ENCODE measurements at places on chromosomes 1 and 21.

DNA sequence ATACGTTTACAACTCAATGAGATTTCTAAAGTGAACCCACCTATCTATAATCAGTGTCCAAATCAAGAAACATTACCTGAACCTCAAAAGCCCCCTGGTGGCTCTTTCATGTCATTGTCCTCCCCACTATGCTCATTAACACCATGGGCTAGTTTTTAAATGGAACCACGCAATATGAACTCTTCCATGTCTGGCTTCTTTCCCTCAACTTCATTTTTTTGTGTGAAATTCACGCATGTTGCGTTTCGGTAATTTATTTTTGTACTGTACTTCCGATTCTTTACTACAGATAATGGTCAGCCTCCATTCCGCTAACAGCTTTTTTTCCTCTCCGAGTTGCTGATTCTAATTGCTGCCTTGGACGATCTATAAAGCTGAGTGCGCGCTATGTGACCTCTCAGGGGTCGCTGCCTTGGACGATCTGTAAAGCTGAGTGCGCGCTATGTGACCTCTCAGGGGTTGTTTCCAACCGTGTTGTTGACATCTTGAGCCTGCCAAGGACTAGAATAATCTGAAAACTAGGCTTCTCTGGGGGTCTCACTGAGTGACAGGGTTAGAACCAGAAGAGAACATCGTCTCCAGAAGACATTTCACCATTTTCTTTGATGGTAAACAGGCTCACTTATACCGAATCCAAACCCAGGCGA is 1.1 kb upstream of the CACYBP start:
- DNase-seq, result peak; percentile 83

- DNase-seq, result no peak
Observed at GRCh38 chr21:39900491-39900890, 33.3 kb downstream of the PCP4 start.

GRCh38 chr1:34865573-34865972 is 6.0 kb upstream of the SMIM12 start:
- DNase-seq, result no peak

- no peak for DNase-seq
Observed at GRCh38 chr1:212648431-212648830, 39.9 kb downstream of the ATF3 start.

DNA sequence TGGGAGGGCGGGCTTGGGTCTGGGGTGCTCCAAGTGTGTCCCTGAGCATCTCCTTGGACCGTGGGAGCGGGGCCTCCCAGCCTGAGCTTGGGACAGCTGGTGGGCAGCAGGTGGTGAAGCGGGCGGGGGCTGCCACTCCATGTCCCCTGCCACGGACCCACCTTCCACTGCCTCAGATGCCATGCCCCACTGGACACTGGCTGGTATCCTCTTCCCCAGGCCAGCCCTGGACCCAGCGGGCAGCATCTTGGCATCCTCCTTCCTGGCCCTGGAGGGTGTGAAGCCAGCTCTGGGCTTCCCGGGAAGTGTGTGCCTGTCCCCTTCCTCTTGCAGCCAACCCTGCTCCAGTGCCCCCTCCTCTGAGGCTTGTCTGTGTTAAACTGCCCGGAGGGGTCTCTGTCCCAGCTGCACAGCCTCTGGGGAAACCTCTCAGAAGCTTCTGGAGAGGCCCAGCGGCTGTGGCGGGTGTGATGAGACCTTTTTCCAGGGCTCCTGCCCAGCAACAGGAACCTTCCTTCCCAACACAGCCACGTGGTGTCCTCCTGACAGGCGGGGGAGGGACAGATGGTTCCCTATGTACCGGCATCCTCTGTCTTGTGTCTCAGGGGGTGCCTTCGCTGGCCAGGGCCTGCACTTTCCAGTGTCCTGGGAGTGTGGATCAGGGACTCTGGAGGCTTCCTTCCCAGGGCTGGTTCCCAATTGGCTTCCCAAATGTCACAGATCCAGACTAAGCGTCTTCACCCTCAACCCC is 81.6 kb upstream of the DISP3 start:
- peak; percentile 48 for DNase-seq

- DNase-seq, result no peak
Observed at GRCh38 chr1:185367218-185367617, 50.2 kb upstream of the IVNS1ABP start.

GRCh38 chr1:210124736-210125135 is 107.9 kb upstream of the SERTAD4 start:
- DNase-seq, result no peak

- peak; percentile 82 for DNase-seq
Observed at GRCh38 chr1:45569962-45570581, 13.8 kb upstream of the NASP start.

- DNase-seq, result no peak
Observed at GRCh38 chr1:241228339-241228738, 128.7 kb downstream of the RGS7 start.

DNA sequence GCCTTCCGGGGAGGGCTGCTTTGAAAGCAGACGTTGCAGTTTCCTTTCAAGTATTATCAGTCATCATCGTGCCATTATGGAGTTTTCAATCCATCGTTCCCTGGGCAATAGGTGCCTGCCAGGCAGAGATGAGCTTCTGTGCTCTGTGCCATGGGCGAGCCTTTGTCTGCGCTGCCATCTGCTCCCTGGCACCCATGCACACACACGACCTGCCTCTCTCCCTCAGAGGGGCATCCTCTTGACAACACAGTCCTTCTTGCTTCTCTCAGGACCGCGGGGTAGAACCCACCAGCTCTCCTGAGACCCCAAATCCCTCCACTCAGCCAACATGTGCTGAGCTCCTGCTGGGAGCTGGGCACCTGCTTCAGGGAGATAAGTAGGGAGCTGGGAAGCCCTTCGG is 149.3 kb downstream of the HMGB4 start:
- DNase-seq, result no peak

GRCh38 chr1:44108241-44108640 is 10.4 kb upstream of the KLF17 start:
- DNase-seq, result no peak

DNA sequence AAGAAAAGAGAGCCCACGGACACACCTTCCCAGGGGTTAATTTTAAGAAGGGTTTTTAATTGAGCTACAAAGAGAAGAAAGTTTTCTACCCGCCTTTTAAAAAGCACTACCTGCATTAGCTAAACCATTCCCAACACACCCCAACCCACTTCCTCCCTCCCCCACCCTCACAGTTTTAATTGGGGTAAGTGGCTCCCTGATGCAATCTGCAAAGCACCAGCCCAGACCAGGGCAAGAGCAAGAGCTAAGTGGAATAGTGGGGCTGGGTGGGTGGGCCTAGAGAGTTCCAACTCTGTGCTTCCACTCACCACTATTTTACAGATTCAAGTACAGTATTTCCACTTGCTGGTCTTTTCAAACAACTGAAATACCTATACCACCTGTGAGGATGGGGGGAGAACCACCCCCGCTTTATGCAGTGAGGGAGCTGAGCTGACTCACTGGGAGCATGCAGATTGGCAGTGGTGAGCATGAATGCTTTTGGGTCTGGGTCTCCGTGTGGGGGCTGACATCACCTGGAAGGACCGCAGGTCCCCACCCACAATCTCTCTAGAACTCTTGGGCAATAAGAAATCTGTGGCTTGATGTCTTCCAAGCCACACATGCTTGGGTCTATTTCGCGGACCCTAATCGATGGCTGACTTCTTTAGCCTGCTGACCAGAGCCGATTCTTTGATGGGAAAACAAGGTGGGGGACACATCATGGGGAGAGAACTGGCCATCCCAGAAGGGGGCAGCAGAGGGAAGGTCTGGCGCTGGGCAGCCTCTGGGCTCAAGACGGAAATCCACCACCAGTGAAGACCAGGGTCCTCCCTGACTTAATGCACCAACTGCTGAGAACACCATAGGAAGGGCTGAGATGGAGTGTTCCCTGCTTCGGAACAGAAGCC is 95.5 kb downstream of the SSBP3 start:
- DNase-seq, result no peak

- no peak for DNase-seq
Observed at GRCh38 chr21:22885614-22886013, 1887.4 kb downstream of the NCAM2 start.

DNA sequence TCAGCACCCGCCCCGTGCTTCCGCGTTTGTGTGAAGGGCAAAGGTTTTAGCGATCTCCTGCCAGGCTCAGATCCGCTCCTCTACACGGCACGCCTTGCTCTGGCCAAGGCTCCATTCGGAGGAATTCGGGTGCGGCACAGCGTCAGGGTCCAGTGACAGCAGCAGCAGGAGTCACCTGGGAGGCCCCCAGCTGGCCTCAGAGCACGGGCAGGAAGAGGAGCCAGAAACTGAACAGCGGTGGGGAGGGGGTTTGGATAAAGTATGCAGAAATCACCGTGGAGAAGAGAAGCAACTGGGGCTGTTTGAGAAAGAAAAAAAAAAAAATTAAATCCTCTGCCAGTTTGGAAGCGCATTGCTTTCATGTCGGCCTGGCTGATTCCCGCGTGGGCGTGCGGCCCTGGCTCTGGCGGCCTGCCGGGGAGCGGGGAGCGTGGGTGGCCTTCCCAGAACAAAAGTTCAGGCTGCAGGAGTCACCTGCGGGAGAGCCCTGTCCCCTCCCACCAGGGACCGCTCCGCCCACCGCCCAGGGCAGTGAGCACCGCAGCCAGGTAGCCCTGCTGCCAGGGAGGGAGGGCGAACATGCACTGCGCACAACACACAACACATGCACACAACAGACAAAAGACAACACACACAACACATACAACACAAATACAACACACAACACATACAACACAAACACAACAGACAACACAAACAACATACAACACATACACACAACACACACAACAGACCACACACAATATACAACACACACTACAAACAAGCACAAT is 107.6 kb downstream of the ETS2 start:
- peak; percentile 85 for DNase-seq

- no peak for DNase-seq
Observed at GRCh38 chr1:21149430-21149854, 27.3 kb downstream of the EIF4G3 start.

DNA sequence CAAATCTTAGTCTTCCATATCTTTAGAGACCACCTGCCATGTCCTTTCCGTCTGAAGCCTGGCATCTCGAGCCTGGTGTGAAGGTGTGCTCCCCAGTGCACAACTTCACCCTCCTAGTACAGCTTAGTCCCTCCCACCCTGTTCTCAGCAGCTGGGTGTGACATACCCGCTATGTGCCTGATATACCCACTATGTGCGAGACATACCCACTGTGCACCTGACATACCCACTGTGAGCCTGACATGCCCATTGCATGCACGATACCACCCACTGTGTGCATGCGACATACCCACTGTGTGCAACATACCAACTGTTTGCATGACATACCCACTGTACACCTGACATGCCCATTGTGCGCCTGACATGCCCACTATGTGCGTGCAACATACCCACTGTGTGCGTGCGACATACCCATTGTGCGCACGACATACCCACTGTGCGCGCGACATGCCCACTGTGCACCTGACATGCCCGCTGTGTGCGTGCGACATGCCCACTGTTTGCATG is 3.0 kb upstream of the RRP1 start:
- no peak for DNase-seq

GRCh38 chr21:14541841-14542490 is 4.1 kb downstream of the SAMSN1 start:
- peak; percentile 79 for DNase-seq

- no peak for DNase-seq
Observed at GRCh38 chr1:68969441-68969840, 472.6 kb upstream of the DEPDC1 start.

- no peak for DNase-seq
Observed at GRCh38 chr1:206477581-206478380, 7.5 kb downstream of the IKBKE start.

- DNase-seq, result no peak
Observed at GRCh38 chr1:167110586-167110985, 16.7 kb downstream of the STYXL2 start.

DNA sequence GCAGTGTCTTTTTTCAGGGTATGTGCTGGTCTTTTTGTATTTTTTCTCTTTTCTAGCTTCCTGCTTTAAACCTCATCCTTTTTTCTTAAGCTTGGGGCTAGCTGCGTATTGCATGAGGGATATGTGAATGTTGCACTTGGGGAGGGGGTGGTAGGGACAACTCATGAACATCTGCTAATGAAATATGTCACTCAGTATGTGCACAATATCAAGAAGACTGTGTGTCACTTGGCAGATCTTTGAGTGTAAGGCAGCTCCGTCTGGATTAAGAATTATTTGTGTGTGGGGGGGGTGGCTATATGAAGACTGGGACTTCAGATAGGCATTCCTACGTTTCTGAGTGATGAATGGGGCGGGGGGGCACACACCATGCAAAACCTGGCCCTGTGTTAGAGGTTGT is 170.4 kb upstream of the CACNA1E start:
- no peak for DNase-seq

DNA sequence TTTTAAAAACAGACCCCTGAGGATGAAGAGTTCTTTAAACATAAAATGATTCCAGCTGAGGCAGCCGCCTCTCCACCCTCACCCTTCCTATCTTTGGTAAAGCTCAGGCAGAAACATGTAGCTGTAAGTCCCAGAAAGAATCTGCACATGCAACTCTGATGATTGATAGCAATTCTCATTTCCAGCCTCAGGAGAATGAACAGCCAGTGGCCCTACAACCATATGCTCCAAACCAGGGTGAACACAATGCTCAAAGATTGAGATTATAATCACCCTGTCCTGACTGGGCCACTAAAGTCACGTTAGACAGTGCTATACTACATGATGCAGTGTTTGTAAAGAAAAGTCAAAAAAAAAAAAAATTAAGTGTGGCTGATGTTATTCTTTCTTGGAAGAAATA is 80.2 kb downstream of the LMX1A start:
- DNase-seq, result no peak

DNA sequence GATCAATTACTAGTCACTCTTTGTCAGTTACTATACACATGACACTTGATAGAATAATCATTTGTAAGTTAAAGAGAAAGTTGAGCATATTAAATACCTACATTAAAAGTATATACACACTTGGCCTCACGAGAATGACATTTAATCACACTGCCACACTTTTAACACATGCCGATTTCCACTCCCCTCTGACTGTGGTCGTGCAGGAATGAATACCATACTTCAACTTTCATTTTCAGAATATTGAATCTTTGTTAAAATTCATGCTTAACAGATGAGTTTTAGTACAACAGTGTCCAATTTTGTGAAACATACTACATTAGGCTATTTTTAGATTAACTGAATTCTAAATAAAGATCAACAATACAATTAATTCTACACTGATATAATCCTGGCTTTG is 78.2 kb upstream of the SDC3 start:
- no peak for DNase-seq

- DNase-seq, result no peak
Observed at GRCh38 chr21:38413958-38414548, 84.2 kb downstream of the ERG start.

- no peak for DNase-seq
Observed at GRCh38 chr1:57707631-57708030, 283.8 kb upstream of the DAB1 start.

GRCh38 chr1:9628541-9629444 is 22.7 kb upstream of the PIK3CD start:
- peak; percentile 91 for DNase-seq

Measured in spleen (tissue), 13 donors.